ENCODE measurements at places on chromosomes 16 and 17.
A peak's percentile ranks its signal among the peaks of the same experiment; 100 is the strongest.

- DNase-seq: no peak
Observed at GRCh38 chr16:72349719-72350118, 177.8 kb upstream of the PMFBP1 start.

DNA sequence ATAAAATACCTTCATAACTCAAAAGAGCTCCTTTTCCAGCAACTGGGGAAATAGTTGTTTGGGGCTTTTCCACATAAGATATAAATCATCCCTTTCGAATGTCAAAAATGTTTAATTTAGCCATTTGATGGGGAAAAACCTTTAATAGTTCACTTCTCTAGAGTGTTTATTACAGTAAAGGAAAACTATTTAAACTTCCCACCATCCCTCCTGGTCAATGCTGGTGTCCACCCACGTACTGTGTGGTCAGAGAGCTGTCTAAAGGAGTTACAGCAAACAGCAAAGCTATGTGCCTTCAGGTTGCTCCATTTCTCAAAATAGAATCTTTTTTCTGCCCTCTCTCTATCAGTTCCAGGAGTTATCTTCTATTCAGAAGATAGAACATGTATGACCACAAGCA, 33.5 kb downstream of the KANSL1 start:
- DNase-seq: no peak

GRCh38 chr16:24721830-24722238, 7.6 kb upstream of the TNRC6A start:
- DNase-seq: peak; percentile 77

- DNase-seq: no peak
Observed at GRCh38 chr16:88508868-88509748, 56.0 kb downstream of the ZFPM1 start.

DNA sequence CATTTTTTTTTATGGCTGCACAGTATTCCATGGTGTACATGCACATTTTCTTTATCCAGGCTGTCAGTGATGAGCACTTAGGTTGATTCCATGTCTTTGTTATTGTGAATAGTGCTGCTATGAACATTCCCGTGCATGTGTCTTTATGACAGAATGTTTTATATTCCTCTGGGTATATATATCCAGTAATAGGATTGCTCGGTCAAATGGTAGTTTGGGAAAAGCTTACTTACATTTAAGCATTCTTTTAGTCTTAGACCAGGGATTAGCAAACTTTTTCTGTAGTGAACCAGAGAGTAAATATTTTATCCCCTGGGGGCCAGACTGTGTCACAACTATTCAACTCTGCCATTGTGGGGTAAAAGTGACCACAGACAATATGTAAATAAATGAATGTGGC, 40.2 kb downstream of the MED13 start:
- no peak for DNase-seq

DNA sequence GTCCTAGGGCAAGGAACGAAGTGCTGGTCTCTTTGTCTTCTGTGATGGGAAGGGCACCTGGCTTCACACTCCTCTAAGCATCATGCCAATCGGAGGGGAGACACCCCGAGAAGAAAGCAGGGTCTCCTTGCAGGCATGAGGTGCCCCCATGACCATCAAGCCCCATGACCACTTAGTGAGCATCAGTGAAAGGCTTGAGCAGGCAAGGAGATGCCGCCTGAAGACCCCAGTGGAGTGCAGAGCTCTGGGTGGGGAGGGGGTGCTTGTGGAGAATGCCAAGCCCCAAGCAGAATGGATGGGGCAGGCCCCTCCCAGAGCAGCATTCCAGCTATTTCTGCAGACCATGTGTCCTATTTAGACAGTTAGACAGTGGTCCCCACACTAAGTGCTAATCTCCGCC, 232.7 kb upstream of the TNRC6C start:
- DNase-seq: no peak

- no peak for DNase-seq
Observed at GRCh38 chr16:67027046-67027445, 1.9 kb upstream of the CBFB start.

- DNase-seq: no peak
Observed at GRCh38 chr16:11619327-11619851, 32.7 kb upstream of the LITAF start.

DNA sequence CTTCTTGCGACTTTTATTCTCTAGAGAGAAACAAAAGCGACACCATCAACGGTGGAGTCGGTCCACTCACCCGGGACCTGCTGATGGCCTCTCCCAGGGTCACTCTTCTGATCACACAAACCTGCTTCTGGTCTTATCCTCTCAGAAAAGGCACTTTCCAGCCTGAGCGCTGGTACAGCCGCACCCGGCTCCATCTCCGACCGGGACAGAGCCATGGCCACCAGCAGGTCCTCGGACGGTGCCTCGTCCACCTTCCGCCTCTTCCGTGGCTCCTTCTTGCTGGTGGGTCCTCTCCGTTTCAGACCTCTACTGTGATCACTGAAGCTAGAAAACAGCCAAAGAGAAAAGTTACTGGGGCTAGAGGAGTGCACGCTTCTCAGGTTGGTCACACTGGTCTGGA, 13.7 kb downstream of the SLX4 start:
- no peak for DNase-seq

- DNase-seq: no peak
Observed at GRCh38 chr16:17068524-17068923, 402.2 kb downstream of the XYLT1 start.

GRCh38 chr16:52068447-52069074, 478.4 kb downstream of the TOX3 start:
- no peak for DNase-seq

- no peak for DNase-seq
Observed at GRCh38 chr16:35794896-35795295, 2335.5 kb downstream of the TP53TG3F start.

DNA sequence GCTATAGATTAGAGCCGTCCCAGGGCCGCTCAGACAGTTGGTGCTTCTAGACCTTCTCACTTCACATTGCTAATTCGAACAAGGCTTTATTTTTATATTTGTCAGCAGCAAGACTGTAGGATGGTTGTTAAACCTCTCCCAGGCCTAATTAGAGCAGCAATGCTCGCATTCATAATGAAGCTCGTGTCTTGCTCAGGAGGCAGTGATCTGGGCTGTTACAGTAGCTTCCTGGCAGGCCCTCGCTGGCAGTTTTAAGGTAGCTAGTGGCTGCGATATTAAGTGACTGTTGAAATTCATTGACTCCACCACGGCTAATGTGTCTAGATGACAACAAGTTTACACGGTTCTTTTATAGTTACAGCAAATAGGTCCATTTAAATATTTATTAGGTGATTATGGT, 23.2 kb upstream of the ANKFN1 start:
- DNase-seq: no peak

DNA sequence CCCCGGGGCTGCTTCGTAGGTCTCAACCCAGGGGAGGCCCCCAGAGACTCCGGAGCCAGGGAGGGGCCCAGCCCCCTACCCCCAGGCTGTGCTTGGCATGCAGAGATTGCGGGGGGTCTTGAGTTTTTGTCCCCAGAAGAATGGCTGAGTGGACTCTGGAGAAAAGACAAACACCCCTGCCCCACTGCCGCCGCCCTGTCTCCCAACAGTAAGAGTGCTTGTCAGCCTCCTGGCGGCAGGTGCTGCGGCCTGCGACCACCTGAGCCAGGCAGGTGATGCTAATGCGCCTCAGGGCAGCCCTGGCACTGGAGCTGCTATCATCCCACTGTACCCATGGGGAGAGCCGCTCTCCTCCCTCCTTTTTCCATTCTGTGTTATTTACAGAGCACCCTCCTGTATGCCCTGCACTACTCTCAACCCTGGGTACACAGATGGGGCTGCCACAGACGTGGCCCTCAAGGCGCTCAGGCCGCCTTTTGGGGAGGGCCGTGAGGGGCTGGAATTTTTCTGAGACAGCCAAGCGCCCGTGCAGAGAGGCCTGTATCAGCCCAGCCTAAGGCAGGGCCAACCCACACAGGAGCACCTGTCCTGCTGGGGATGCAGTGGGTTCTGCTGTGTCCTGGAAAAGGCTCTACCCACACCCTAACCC, 2.6 kb upstream of the IL17C start:
- no peak for DNase-seq

DNA sequence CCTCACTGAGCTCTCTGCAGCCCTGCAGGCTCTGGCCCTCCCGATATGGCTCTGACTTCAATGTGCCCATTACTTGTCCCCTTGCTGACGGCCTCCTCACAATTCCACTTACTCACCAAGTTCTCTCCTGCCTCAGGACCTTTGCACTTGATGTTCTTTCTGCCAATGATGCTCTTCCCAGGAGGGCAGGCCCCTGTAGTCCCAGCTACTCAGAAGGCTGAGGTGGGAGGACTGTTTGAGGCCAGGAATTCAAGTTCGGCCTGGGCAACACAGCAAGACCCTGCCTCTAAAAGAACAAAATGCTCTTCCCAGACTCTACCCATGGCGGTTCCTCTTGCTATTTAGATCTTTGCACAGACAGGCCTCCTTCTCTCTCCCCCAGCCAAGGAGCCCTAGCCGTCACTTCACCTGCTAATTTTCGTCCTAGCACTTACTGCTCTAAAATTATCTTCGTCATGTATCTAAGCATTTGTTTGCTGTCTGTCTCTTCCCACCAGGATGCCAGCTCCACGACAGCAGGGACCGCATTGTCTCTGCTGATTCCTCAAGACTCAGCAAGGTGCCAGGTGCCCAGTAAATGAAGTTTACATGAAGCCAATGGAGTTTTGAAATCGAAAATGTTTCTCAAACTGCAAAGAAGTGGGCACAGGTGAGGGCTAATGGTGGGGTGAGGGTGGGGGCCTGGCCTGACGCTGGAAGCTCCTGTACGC, 626 bp upstream of the RAI1 start:
- DNase-seq: no peak

- no peak for DNase-seq
Observed at GRCh38 chr17:37187262-37187661, 188.5 kb upstream of the C17orf78 start.

DNA sequence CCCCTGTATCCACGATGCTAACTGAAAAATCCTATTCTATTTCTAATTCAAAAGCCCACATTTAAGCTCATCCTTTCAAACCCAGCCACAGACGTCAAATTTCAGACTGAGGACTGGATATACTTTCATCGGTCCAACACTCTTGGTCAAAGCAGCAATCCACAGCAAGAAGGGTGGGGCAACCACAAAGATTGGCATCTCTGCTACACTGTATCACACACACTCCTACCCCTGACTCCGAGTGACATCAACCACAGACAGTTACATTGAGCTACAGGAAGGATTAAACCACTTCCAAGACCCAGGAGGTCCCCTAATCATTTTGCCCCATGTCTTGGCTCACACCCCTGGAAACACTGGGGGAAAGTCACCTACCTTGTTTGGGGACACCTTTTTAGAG, 61.3 kb downstream of the GRIN2A start:
- DNase-seq: no peak

- no peak for DNase-seq
Observed at GRCh38 chr16:75083813-75084212, 32.8 kb downstream of the LDHD start.

DNA sequence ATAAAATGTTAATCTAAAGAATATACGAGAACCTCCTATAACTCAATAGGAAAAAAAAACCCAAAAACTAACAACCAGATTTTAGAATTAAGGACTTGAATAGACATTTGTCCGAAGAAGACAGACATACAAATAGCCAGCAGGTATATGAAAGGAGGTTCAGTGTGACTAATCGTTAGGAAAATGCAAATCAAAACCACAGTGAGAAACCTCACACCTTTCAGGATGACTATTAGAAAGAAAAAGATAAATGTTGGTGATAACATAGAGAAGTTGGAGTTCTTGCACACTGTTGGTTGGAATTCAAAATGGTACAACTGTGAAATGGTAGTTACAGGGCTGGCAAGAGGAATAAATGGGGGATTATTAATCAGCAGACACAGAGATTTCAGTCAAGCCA, 339.0 kb downstream of the TMEM114 start:
- DNase-seq: no peak

DNA sequence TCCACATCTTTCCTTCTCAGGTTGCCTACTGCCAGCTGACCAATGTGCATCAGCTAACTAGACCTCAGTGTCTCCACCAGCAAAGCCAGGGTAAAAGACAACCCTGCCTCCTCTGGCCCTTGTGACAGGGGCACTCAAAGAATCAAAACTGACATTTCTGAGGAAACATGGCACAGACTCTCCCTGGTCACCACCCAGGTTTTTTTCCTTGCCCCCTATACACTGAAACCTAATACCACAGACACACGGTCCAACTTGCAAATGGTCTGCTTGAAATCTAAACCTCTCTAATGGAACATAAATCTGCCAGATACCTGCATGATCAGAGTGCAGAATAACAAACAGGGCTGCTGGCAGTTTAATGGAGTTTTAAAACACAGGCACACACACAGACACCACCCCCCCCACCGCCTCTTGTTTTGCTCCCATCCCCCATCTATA, 19.5 kb upstream of the CORO6 start:
- DNase-seq: no peak

GRCh38 chr16:73170612-73171038, 122.7 kb upstream of the ZFHX3 start:
- no peak for DNase-seq

GRCh38 chr16:88302666-88303065, 80.1 kb upstream of the ZNF469 start:
- DNase-seq: no peak

Data from activated naive CD4-positive, alpha-beta T cell treated with Interleukin-2 at 50 U/mL for 16 hours (primary cell).